AG09309 (cell line): ENCODE measurements at places on chromosomes 2 and 18.

GRCh38 chr2:197707316-197708213 is 2.4 kb downstream of the MARS2 start:
- DNase-seq, result peak; percentile 28

DNA sequence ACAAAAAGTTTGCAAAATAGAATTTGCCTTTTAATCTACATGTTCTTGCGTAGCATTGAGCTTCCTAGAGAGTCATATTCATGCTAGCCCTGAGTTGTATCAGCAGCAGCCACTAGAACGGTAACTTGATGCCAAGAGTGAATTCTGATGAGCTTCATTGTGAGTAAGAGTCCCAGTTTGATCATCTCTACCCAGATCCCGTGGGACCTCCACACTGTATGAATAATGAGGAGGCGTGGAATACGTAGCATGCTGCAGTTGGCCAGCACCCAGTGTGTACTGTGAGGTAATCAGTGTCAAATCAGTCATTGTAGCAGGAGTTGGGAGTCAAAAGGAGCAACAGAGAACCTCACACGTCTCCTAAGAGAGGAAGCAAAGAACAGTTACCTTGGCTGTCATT is 197.9 kb downstream of the NEDD4L start:
- peak; percentile 74 for DNase-seq

DNA sequence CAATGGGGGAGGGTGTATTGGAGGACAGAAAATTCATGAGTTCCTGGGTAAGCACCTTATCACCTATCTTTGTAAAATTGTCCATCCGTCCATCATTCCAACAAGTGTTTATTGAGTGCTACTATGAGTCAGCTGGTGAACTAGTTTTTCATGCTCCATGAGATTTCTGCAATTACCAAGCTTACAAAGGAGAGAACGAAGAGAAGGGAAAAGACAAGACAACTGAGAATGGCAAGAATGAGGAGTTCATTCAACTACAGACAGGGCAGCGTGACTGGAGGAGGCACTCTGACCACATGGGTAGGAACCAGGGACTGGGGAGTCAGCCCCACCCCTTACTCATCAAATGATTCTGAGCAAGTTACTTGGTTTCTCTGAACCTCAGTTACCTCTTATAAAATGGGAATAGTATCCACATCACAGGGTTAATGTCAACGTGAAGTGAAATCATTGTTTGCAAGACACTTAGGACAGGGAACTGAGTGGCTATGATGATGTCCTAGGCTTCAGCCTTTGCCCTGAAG is 18.6 kb upstream of the TXNDC2 start:
- no peak for DNase-seq

- DNase-seq, result no peak
These were observed 77.4 kb downstream of the DYSF start for GRCh38 chr2:71530641-71531332.

DNA sequence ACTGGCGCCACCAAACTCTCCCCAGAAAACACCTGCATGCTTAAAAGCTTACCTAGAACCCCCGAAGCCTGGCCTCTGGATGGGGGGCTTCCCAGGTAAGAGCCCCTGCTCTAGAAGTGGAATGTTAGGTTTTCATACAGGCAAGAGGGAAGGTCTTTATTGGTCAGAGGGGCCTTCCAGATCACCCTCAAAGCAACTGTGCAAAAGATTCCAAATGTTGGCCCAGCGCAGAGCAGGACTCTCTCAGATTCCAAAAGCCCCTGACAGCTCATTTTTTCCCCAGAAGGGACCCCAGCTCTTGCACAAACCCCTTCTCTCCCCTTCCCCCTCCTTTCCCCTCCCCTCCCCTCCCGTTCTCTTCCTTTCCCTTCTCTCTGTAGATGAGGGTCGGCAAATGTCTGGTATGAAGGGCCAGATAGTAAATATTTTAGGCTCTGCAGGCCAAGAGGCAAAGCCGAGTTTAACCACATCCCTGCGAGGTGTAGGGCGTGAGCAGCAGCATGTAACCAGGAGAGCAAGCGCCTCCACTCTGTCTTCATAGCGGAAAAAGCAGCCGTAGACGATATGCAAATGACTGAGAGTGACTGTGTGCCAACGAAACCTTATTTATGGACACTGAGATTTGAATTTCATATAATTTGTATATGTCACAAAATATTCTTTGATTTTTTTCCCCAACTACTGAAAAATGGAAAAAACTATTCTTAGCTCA is 116.9 kb downstream of the SMAD7 start:
- no peak for DNase-seq

DNA sequence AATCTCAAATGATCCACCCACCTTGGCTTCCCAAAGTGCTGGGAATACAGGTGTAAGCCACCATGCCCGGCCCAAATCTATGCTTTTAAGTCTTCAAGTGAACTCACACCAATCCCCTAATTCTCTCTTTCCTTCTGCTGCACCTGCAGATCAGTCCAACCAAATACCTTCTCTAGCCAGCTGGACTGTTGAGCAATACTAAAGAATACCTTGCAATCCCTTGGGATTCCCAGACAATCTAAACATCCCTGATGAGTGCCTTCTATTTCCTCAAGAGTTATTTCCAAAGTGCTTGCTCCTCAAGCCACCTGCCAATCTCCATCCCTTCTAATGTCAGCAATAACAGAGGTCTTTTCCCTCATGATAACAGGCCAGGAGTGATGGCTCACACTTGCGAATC is 48.6 kb downstream of the SF3B1 start:
- no peak for DNase-seq

GRCh38 chr2:238097988-238098871 is 1.9 kb upstream of the ESPNL start:
- DNase-seq, result no peak

DNA sequence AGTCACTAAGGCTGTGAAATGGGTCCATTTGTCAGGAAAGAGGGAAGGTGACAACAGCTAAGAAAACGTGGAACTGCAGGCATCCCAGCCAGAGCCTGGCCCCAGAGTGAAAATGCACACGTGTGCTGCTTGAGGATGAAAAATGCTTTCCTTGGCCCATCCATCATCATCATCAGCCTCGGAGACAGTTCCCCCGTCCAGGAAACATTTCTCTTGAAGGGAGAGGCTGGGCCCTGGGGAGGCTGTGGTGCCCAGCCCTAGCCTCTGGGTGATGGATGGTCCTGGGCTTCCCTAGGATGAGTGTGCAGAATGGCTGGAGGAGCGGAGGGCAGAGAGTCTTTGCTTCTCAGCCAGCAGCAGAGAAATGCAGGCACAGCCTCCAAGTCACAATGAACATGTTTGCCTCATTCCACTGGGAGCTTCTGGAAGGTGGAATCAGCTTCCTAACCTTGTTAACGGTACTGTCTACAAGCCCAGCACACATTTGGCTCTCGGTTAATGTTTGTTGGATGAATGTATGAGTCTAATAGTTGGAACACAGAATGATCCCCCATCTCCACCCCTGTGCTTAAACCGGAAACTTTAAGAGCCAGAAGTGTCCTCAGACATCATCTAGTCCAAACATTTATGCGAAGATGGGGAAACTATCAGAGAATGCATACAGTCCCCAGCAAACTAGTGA is 164.0 kb downstream of the RDH14 start:
- no peak for DNase-seq

DNA sequence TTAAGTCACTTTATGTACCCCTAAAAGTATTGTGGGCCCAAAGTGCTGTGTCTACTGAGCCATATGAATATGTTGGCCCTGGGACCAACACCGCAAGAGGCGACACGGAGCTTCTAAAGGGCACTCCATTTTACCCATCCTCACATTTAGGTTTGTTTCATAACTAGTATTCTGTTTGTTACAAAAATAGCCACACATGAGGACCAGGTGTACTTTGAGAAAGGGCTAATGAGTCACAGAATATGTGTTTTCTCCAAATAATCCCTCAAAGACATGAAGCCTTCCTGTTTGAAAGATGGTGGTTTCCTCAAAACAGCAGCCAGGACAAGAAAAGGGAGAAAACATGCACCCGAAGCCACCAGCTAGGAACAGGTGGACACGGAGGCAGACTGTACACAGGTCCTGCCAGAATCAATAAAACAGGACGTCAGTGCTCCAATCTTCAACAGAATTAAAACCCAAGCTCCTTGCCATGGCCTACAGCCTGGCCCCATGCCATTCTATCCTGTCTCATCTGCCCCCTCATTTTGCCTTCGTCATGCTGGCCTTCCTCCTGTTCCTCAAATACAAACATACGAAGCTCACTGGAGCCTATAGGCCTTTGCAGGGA is 21.8 kb upstream of the GRB14 start:
- DNase-seq, result no peak

DNA sequence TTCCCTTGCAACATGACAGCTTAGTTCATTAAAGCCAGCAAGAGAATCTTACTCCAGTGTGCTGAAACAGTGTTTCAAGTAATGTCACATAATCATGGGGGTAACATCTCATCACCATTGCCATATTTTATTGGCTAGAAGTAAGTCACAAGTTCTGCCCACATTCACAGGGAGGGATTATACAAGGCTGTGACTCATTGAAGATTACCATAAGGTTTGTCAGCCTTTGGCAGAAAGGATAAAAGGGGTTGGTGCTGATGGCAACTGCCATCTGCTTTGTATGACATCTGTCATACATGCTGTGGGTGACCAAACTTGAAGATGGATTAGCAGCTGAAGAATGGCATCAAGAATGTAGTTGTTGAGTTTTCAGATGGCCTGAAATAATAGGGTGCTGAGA is 61.2 kb downstream of the KCNE4 start:
- no peak for DNase-seq

DNA sequence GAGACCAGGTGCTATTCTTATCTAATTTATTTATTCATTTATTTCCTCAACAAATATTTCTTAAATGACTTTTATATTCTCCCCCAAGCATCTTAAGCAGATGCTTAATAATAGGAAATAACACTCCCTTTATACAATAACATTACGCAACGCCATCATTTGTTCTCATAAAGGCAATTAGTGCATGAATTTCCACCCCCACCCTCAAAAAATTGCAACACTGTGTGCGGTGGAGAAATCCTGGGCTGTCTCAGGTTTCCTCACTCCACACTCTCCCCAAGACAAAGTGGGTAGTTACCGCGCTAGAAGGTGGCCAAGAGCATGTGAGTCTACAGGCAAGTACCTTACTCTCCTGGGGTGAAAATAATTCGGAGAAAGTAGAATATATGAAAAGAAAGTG is 37.0 kb upstream of the CTDP1 start:
- peak; percentile 3 for DNase-seq

DNA sequence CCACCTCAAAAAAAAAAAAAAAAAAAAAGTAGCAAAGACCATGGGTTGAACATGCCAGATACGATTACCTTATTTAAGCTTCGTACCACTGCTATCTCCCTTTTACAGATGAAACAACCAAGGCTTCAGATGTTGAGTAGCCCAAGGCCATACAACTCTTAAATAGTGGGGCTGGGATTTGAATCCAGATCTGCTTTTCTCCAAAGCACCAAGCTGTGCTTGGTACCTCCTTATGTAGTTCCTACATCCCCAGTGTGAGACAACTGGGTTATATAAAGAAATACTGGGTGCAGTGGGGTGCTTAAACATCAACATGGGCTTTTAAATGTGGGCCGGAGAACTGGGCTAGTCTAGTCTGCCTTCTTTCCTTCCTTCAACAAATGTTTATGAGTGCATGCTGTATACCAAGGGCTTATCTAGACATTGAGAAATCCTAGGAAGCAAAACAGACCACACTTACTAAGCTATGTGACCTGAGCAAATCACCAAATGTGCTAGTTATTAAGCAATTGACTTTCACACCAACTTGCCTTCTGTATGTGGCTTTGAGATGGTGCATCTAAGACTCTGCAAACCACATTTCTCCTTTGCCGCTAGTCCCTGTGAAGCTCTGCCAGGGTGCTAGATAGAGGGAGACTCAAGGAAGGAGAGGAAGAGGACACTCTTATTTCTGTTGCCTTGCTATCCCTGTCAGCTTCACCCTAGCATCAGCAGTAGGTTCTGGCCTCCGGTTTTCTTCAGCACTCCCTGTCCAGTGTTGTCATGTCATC is 206.8 kb upstream of the FBXO11 start:
- peak; percentile 82 for DNase-seq

GRCh38 chr2:205682239-205682970 is at the start of gene NRP2:
TSS of gene NRP2 (plus strand) at chr2:205682501. CDS start at chr2:205683291, 790 bp downstream.
- DNase-seq, result no peak

DNA sequence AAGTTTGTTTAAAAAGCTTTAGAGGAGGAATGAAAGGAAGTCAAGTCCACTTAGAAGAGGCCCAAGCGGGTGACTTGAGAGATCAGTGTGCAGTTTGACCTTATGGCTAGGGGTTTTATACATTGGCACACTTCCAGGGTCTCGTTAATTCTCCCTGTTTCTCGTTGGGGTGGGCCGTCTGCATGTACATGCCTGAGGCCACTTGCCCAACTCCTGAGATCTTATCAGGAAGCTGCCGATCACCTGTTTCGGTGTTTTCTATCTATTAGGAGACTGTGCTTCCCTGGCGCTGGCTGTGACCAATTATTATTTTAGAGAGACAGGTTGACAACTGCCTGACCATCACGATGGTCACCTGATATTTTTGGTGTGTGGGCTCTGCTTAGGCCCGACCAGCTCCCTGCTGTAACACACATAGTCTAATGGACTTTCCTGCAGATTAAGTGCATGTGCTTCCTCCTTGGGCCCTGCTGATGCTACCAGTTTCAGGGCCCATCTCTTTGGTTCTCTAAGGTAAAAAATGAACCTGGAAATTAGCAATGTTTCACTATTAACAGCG is 31.0 kb upstream of the MSH6 start:
- DNase-seq, result no peak

GRCh38 chr18:33375829-33376228 is 64.7 kb downstream of the CCDC178 start:
- no peak for DNase-seq

DNA sequence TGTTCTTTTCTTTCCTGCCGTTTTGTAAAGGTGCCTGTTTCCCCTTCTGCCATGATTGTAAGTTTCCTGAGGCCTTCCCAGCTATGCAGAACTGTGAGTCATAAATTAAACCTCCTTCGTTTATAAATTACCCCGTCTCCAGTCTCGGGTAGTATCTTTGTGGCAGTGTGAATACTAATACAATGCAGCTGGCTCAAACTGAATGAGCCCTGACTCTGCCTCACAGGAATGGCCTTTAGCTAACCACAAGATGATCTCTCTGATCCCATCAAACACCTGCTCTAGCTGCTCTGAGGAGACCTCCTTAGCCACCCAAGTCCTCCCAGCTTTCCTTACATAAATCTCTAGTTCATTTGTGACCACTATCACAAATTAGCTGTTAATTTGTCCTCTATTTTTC is 41.5 kb upstream of the CAB39 start:
- no peak for DNase-seq

- no peak for DNase-seq
These were observed 73.5 kb downstream of the MEX3C start for GRCh38 chr18:51123936-51124486.

DNA sequence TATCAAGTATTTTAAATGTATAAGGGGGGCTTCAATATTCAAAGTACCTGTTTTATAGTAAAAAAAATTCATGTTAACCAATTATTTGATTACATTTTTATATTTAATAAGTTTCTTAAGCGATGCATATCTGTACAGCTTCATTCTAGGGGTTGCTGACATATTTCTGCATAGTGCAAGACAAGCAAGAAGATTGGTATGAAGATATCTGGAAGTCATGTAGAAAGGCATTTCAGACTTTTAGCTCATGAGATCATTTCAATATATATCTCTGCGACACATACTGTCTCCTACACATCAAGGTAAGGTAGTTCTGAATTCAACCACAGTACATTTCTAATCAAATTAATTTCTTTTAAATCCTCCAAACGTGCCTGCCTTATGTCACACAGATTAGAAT is 73.1 kb downstream of the MEMO1 start:
- DNase-seq, result no peak

GRCh38 chr18:56043641-56044061 is 455.7 kb upstream of the TCF4 start:
- no peak for DNase-seq

GRCh38 chr2:36403675-36404230 is 48.2 kb downstream of the CRIM1 start:
- peak; percentile 25 for DNase-seq
